ENCODE measurements at places on chromosomes 4 and X.
A peak's percentile ranks its signal among the peaks of the same experiment; 100 is the strongest.

DNA sequence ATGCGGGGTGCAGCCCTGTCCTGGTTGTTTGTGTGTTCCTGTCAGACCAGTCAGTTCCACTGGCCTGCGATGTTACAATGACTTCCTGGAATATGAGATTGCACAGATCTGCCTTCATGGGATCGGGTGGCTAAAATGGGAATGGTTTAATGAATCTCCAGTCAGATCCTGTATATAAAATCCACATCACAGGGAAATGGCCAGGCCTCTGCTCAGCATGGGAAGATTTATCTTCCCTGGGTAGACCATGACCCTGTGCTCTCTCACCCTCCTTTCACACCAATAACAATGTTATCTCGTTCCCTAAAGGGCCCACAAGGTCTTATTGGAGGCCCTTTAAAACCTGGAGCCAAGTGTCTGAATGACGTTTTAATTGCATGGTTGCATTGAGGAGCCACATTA, 307.4 kb downstream of the RAB28 start:
- DNase-seq: no peak

DNA sequence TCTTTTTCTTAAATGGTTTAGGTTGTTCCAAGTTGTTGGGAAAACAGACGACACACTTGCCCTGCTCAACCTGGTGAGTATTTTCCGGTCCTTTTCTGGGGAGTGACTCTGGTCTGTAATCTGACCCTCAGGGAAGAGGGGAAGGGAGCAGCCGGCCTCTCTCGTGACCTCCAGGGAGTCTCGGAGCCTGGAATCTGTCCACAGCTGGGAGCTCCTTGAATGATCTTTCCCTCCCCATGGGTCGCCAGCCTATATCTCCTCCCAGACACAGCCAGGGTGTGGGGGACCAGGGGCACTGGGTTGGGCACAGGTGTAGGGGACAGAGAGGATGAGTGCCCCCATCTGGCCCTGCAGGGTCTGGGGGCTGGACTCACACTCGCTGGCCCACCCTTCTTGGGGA, 18.9 kb downstream of the TMEM175 start:
- DNase-seq: no peak

- peak; percentile 48 for DNase-seq
These were observed 6.9 kb downstream of the PJA1 start for GRCh38 chrX:69158166-69158980.

DNA sequence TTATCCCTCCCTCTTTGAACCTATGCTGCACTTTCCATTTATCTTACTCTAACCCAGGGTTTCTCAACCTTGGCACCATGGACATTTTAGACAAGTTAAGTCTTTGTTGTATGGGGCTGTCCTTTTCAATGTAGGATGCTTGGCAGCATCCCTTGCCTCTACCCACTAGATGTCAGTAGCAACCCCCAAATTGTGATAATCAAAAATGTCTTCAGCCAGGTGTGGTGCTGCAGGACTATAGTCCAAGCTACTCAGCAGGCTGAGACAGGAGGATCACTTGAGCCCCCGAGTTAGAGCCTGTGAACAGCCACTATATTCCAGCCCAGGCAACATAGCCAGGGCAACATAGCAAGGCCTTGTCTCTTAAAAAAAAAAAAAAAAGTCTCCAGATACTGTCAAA, 7.0 kb downstream of the LRCH2 start:
- DNase-seq: no peak

GRCh38 chr4:61501812-61502211, 301.7 kb downstream of the ADGRL3 start:
- no peak for DNase-seq

GRCh38 chr4:146349306-146349705, 135.0 kb downstream of the REELD1 start:
- DNase-seq: no peak

DNA sequence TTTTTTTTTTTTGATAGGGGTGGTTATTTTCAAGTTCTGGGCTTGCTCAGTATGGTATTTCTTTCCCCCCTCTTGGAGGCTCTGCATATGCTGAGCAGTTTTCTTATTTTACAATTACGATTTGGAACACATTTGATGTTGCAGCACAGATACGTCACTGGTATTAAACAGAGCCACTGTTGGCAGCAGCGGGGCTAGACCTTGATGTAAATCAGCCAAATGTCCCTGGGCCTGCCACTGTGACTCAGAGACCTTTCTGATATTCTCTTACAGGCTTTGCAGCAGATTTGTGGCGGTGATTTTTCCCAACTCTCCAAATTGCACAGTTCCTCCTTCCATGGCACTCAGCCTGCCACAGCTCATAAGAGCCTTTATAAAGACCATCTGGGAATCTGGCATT, 81.1 kb downstream of the VMA21 start:
- no peak for DNase-seq

- DNase-seq: no peak
These were observed 17.1 kb upstream of the HERC3 start for GRCh38 chr4:88575186-88575585.

- DNase-seq: no peak
These were observed 15.6 kb downstream of the RASL11B start for GRCh38 chr4:52877694-52878093.

GRCh38 chr4:118810991-118811764, 24.7 kb downstream of the SEC24D start:
- DNase-seq: peak; percentile 45

GRCh38 chr4:98232202-98232601, 29.0 kb upstream of the RAP1GDS1 start:
- DNase-seq: no peak

- no peak for DNase-seq
These were observed 48.9 kb upstream of the TENM3 start for GRCh38 chr4:182194091-182194824.

DNA sequence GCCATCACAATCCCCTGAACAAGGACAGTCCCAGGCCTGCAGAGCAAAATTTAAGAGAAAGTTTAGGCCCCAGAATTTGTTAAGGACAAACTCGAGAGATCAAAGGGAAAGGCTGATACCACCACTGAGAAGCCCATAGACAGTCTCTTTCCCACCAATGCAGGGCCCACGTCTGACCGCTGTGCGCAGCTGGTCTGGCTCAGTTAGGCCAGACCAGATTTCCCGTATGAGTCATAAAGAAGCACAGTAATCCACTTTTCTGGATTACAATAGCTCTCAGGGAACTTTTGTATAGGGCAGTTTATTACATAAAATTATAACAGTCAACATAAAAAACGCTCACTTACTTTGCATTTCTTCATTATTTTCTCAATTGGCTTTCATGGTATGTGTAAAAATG, 259.5 kb downstream of the RCHY1 start:
- no peak for DNase-seq

GRCh38 chr4:124903995-124904722, 191.6 kb upstream of the ANKRD50 start:
- DNase-seq: no peak

- DNase-seq: no peak
These were observed 387.9 kb upstream of the RPS6KA3 start for GRCh38 chrX:20654596-20655106.

DNA sequence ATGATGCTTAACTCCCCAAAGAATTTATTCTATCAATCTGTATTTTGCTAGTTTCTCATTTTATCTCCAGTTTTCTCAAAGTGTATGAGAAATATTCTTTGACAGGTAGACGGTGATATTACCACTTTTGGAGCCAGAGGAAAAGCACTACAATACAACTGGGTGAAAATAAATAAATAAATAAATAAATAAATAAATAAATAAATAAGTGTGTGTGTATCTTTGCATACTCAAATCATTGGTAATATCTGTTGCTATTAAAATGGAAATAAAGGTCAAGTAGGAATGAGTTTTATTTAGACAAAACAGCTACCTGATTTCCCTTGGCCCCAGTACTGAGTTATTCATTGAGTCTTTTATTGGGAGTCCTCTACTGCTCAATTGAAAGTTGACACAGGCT, 114.3 kb downstream of the RBMX2 start:
- no peak for DNase-seq

DNA sequence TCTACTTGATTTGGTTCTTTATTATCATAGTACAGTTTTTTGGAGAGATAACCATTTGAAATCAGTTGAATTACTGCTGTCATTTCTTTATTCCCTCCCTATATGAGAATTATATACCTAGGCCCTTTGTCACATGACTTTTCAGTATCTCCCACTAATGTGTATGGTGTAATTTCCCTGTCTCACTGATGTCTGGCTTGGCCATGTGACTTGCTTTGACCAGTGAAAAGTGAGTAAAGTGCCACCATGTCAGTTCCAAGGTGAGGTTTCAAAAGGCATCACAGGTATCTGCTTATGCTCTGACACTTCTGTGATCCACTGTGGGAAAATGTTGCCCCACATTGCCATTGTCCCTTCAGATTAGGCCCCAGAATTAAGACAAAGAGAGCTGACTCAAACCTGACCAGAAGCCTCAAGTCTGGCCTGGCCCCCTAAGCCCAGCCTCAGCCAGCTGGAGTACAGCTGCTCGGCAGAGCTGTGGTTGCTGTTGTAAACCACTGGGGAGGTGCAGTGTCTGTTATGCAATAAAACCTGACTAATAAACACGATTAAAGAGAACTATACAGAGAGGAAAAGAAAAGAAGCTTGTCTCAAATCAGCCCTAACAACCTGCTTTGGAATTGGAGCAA, 27.5 kb downstream of the SETD7 start:
- peak; percentile 87 for DNase-seq

DNA sequence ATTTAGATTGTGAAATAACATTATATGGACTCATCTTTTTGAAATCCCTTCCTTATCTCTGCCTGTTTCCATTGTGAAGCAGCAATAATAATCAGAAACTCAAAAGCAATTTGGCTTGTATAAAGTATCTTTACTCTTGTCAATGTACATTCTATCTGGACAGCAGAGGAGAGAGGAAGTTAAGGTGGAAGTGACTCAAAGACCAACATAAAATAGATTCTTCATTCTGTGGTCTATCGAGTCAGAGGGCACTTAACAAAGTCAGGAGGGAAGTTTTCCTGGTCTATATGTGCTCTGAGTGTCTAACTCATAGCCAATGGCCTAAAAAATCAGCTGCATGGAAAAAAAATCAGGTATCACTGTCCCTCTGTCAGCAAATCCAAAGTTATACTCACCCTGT, 155.5 kb downstream of the EMCN start:
- DNase-seq: no peak

- DNase-seq: no peak
These were observed 168.4 kb upstream of the GK2 start for GRCh38 chr4:79576429-79576753.

DNA sequence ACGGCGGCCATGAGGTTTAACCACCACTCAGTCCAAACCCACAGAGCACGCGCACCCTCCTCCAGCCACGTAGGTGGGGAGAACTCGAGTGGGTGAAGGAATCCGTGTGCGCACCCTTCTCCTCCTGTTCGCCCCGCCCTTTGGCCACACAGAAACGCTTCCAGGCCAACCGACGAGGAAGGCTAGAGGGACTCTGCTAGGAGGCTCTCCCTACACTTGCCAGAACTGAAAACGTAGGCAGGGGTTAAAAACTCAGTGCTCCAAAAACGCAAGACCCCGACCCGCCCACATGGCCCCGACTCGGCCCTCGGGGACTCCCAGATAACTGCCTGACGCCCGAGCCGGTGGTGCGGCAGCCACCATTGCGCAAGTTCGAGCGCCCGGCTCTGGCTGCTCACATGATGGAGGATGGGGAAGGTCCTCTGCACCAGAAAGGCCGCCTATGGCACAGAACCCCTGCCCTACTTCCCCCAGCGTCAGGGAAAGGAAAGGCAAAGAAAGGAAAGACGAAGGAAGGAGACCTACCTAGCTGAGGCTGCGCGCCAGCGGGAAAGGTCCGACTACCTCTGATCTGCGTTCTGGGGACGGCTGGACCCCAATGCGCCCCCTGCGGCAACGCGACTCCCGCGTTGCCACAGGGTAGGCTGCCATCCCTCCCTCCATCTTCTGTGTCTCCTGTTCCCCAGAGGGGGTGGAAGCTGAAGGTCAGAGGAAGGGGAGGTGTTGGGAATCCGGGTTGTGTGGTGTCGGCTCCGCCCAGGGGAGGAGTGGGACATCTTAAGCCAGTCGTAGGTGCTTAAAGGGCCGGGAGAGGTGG, 201.9 kb upstream of the AGTR2 start:
- no peak for DNase-seq

DNA sequence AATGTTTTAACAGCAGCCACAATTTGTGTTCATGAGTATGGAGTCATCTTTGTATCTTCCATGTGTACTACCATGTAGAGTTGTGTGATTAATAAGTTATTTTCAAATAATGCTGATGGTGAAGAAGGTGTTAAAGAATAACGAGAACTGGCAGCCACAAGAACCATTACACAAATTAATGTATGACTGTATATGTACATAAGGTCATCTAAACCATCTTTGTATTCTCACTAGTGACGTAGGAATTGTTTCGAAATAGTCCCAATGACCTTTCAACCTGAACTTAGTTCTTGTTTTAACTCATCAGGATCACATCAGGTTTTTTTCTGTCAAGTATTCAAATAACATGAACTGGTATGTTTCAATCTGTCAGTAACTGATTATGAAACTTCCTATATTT, 48.3 kb upstream of the NOCT start:
- DNase-seq: no peak

GRCh38 chrX:77404419-77404818, 42.8 kb upstream of the FGF16 start:
- no peak for DNase-seq

DNA sequence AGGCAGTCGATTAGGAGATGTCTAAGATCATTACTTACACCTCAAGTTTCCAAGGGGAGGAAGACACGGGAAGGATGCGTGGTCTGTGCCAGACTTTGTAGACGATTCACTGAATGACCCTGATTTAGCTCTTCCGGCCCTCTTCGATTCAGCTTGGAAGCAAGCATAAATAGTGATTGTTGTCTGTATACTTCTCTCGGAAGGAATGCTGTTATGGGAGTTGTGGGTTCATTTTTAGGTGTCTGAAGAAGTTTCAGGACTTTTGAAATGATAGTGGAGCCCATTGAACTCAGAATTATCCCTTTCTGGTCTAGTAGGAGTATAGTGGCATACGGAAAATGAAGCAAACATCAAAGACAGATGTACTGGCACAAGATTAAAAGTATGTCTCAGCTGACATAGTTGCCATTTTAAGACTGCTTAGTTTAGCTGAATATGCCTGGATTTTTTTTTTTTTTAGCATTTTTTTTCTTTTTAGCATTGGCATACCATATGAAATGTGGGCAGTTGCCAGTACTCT, 1.0 kb upstream of the ANKRD17 start:
- no peak for DNase-seq

- DNase-seq: peak; percentile 62
These were observed 161.7 kb downstream of the BTC start for GRCh38 chr4:74632634-74633033.

DNA sequence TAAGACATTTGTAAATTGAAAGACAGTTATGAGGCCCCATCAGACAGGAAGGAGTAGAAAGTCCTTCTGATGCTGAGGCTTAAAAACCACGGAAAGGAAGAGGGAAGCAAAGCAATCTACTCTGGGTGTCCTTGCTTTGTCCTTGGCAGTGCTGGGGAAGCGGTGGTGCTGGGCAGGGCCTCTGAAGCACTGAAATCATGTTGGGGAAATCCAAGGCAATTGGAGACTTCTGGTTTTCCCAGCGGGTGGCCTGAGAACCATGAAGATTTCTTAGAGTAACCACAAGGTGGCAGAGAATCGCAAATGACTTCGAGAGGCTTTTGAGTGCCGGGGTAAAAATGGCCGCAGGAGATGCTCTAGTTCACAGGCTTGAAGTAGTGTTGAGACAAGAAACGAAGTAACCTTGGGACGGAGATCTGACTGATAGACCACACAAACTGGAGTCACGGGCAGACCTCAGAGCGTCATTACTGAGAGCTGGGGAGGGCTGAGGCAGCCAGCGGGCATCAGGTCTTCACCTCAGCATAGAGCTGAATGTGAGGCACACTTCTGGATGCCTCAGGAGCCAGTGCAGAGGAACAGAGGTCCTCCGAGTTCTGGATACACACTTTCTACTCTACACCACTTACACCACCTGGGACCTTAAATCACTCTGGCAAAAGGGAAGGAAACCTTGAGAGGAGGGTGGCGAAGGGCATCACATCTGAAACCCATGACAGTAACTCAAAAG, 130.7 kb upstream of the GPRIN3 start:
- DNase-seq: no peak
